ENCODE measurements at places on chromosomes 2 and 18.

GRCh38 chr2:112065966-112066365 is 10.9 kb downstream of the TMEM87B start:
- H3K4me1 ChIP-seq = no peaks in the 10 kb centered on the region
- H3K27me3 ChIP-seq = no peaks in the 10 kb centered on the region
- no peak overlapping the region for H3K27ac ChIP-seq
- no peaks in the 10 kb centered on the region for H3K36me3 ChIP-seq

GRCh38 chr18:34370704-34371395 is 146.1 kb upstream of the NOL4 start:
- H3K36me3 ChIP-seq = no peaks in the 10 kb centered on the region
- no peaks in the 10 kb centered on the region for H3K4me1 ChIP-seq
- no peaks in the 10 kb centered on the region for H3K27me3 ChIP-seq
- H3K27ac ChIP-seq = no peak overlapping the region
- DNase-seq = no peak

DNA sequence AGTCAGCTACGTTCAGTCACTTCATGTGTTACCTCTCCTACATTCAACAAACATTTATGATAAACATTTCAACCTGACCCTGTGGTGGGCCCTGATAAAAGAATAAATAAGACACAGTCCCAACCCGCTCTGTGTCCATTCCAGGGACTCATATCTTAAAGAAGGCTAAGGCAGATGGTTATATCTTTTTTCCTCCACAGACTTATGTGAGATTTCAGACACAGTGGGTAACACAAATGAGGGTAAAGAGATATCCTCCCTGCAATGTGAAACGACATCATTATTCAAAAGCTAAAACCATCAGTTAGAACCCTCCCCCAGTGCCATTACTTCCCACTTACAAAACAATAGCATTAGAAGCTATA is 11.1 kb upstream of the HNRNPLL start:
- no peak overlapping the region for H3K4me3 ChIP-seq
- no peak overlapping the region for H3K27ac ChIP-seq
- no peaks in the 10 kb centered on the region for H3K36me3 ChIP-seq
- no peaks in the 10 kb centered on the region for H3K4me1 ChIP-seq
- H3K27me3 ChIP-seq = no peaks in the 10 kb centered on the region
- DNase-seq = no peak

- H3K36me3 ChIP-seq = no peaks in the 10 kb centered on the region
- no peak for DNase-seq
- no peaks in the 10 kb centered on the region for H3K4me1 ChIP-seq
- H3K4me3 ChIP-seq = no peak overlapping the region
- H3K27ac ChIP-seq = no peak overlapping the region
Observed at GRCh38 chr18:23336101-23336500, 117.0 kb upstream of the RIOK3 start.
